Spinal cord (tissue), 10 donors: ENCODE measurements at places on chromosomes 1 and 21. TPM values are rescaled to one million over a fixed set of nuclear protein-coding genes. Genes with fewer than 3 reads are reported as not detected.

The CLIC6 gene
- 19.0 TPM for total RNA-seq

The EIF3I gene
- 185 TPM for total RNA-seq

- no peak for DNase-seq
Measured at GRCh38 chr1:240343966-240344365, 252.3 kb downstream of the FMN2 start.

DNA sequence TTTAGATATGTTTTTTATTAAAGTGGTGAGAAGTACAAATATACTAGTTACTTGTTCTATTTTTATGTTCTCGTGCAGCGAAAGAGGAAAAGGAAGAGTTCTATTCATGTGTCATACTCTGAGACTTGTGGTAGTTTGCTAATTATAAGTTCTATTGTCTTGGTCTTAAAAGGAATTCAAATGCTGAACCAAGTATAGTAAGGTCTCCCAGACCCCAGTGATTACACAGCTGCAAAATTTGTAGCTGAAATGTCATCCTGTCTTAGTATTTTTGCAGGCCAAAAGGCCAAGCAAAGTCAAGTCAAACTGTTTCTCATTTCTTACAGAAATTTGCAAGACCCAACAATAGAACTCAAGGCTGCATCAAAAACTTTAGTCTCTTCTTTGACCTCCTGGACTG is 268.7 kb downstream of the CHRM3 start:
- no peak for DNase-seq

GRCh38 chr21:33011462-33011861 is 14.3 kb upstream of the OLIG2 start:
- DNase-seq: no peak

GRCh38 chr1:229900220-229900619 is 166.8 kb upstream of the GALNT2 start:
- no peak for DNase-seq

The RHBDL2 gene
- 0.61 TPM for total RNA-seq

The MCOLN2 gene
- total RNA-seq: 0.89 TPM

DNA sequence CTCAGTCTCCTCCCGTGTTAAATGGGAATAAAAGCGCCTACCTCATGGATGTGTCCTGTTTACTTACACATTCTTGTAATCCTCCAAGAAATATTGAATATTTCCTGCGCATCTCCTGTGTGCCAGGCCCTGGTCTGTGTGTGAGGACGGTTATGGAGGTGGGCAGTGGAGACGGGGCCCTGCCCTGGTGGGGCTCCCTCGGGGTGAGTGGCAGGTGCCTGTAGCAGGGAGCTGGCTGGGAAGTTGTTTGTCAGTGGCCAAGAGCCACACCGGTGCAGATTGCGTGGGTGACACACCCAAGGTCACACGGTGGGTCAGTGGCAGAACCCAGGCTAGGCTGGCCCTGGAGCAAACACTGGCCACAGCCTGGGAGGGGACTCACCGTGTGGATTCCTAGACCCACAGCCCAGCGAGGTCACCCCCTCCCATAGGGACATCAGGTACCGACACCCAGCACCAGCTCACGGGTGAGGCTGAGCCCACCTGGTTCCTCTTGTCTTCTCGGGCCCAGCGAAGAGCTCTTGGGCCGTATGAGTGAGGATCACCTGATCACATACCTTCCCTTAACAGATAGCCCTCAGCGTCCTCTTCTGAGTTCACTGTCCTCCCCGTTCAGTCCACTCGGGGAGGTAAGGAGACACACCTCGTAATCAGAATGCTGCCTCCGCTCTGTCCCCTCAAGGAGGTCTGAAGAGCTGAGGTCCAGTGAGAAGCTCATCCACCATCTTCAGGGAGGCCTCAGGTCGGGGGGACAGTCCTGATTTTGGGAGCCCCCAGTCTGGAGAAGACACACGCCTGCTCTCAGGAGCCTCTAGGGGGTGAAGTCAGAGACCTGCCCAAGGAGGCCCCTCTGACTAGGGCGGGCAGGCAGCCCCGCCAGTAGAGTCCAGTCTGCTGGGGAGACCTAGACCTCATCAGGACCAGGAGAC is 349.6 kb downstream of the MATN1 start:
- no peak for DNase-seq

The PLPPR4 gene
- 13.1 TPM for total RNA-seq

- DNase-seq: no peak
Measured at GRCh38 chr1:90613371-90613770, 103.7 kb downstream of the BARHL2 start.

DNA sequence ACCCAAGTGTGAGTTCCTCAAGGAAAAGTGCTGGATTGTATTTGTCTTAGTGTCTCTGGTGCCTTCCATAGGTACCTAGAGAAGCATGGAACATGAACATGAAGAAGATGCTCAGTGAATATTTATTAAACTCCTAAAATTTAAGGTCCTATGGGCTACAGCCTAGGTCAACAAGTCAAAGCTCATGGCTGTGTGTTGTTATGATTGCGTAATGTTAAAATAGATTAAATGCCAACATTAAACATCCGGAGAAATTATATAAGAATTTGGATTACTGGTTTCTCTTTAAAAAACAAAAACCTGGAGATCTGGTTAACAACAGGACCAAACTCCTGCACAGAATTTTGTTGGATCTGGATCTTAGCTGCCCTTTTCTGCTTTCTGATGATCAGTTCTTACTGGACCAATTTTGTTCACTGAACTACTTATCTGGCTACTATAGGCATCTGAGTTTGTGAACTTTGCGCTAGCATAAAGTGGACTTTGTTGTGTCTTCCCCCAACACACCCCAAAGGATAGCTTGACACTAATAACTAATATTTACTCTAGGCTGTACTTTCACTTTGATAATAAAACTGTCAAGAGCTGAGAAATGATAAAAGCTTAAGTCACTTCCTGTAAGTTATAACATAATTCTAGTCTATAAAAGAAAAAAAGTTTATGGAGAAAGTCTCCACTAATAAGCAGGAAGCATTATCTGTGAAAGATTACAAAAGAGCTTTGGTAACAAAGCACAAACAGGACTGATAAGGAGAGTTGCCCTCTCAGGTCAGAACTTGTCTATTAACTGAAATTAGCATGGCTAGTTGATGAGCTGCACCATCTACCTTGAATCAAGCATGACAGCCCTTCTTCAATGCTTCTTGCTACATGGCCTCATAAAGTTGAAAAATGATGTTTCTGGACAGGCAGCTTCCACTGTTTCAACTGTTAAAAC is 20.7 kb downstream of the F5 start:
- DNase-seq: no peak

- DNase-seq: no peak
Measured at GRCh38 chr1:230430499-230430898, 4.4 kb upstream of the PGBD5 start.

GRCh38 chr1:94325377-94326302 is 88.3 kb upstream of the ARHGAP29 start:
- no peak for DNase-seq

DNA sequence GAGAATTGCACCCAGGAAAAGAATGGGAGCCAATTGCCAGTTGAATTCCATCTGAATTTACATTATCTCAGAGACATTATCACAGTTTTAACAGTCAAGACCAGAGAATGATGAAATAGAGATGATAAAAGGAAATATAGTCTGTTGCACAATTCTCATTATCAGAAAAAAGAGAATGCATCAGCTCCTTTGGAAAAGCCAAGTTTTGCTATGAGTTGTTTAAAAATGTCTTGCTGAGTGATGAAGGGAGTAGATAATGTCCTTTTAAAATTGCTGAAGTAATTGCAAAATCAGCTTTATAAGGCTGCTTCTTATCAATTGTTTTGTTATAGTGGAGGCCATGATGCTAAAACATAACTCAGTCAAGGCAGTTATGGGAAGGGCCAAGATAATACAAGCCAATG is 37.9 kb upstream of the EEIG2 start:
- DNase-seq: no peak

The PCNX2 gene
- total RNA-seq: 85.8 TPM

GRCh38 chr1:29970747-29971325 is 734.5 kb downstream of the PTPRU start:
- no peak for DNase-seq

DNA sequence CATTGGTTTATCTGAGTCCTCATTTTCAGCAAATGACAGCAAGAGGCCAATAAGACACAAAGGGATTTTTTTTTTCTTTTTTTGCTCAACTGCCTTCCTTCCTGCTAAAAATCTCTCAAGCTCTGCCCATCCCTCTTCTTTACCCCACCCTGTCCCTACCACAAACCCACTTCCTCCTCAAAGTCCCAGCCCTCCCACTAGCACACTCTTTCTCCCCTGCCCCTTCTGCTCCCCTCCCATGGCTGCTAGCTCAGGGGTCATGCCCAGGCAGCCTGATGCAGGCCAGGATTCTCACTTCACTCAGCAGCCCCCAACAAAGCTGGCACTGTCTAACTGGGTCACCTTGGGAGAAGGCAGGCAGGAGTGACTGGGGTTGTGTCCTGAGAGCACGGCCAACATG is 28.8 kb upstream of the PPP2R5A start:
- DNase-seq: no peak

The DCLRE1B gene
- total RNA-seq: 11.4 TPM

- DNase-seq: no peak
Measured at GRCh38 chr1:23392125-23392855, 22.7 kb upstream of the ZNF436 start.

- no peak for DNase-seq
Measured at GRCh38 chr1:220056374-220056773, 10.1 kb upstream of the EPRS1 start.

GRCh38 chr21:41453198-41453597 is 27.2 kb downstream of the MX1 start:
- DNase-seq: no peak

The RNASEL gene
- total RNA-seq: 18.3 TPM

DNA sequence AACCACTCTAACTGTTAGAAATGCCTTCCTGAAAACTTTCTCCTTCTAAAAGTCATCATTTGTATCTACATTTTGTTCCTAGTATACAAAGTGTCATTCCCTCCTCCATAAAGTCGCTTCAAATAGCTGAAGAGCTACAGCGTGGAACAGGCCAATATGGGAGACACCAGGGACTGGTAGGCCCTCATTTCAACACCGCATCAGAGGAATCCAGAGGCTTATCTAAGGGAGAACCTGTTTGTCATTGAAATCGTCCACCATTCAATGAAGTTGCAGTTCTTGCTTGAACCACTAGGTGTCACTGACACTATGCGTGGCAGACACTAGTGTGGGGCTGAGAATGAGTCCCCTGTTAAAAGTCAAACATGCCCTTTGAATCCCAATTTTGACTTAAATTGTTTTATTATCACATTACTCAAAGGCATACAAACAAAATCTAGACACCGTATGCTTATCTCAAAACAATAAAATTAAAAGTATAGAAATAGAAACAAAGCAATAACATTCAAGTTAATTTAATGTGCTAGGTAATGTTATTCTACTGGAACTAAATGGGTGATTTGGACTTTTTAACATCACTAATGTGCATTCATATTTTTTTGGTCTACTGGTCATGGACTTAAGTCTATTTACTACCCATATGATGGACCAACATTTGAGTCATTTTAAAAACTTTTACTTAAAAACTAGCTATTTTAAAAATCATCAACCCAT is 182.3 kb downstream of the FCRL5 start:
- peak; percentile 63 for DNase-seq

GRCh38 chr1:14928412-14928811 is 225.1 kb upstream of the TMEM51 start:
- DNase-seq: no peak

The HSPA6 gene
- 0.77 TPM for total RNA-seq

GRCh38 chr1:246569248-246570238 is 3.3 kb downstream of the CNST start:
- DNase-seq: no peak

- DNase-seq: peak; percentile 72
Measured at GRCh38 chr1:182164273-182164672, 102.8 kb upstream of the ZNF648 start.

The PRMT6 gene
- total RNA-seq: 23.9 TPM

GRCh38 chr1:221161571-221162041 is 282.4 kb downstream of the HLX start:
- DNase-seq: no peak

GRCh38 chr1:150764617-150765101 is 919 bp downstream of the CTSS start:
- no peak for DNase-seq

The LCE1F gene
- total RNA-seq: not detected

DNA sequence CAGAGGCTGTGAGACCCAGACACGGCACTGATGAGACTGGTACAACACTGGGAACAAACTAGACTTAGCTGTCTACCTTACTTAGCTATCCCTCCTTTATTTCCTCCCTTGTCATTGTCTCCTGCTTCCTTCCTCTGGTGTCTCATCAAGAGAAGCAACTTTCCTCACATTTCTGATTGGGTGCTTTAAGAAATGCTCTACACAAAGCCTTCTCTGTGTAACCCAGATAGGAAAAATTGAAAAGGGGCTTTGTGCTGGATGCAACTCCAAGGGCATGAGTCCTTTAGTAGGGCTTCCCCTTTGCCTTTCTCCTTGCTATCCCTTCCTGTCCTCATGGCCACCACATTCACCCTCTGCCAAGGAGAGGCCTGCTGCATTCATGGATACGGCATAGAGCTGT is 274.5 kb downstream of the VAV3 start:
- DNase-seq: no peak

GRCh38 chr1:68141071-68142021 is 90.9 kb upstream of the DIRAS3 start:
- peak; percentile 47 for DNase-seq

DNA sequence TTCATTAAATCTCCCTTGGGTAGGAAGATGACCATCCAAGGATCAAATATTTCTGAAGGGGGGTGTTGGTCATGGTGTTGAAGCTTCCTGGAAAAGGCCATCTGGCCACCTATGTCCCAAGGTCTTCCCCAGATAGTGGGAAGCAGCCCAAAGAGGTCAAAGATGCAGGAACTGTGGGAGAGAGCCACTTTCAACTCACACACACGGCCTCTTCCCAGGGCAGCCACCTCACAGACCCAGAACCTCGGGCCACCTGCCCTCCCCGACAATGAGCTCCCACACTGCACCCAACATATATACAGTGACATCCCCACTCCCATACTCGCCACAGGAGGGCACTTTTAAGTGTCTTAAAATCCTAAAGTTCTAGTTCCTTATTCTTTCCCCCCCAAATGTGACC is 164.5 kb upstream of the ETV3 start:
- no peak for DNase-seq

DNA sequence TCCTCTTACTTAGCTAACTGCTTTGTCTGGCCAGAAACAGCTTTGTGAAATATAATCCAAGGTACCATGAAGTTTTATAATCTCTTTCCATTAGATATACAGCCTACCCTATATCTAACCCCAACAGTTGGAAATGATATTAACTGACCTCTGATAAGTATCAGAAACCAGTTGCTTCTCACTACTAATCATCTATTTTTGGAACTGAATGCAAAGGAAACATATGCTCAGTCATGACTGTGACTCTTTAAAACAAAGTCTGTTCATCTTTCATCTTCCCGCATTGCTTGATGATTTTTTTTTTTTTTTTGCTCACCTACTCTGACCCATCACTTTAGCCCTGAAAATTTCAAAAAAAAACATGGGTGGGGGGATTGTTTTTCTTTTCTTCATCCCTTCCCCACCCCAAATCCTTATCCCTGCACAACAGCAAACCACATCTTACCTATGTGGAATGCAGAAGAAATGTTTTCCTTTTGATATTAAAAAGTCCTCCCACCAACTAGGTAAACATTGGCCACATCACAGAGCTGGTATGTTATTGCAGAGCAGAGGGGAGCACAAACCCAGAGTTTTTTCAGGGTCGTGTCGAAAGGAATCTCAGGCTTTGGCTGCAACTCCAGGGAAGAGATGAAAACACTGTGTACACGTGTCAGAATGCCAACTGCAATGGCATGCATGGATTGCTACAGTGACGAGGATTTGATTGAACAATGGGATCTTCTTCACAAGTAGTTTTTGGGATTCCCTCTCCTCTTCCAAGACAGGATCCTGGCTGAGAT is 137.3 kb downstream of the SLC30A10 start:
- no peak for DNase-seq

- DNase-seq: no peak
Measured at GRCh38 chr1:171940368-171940767, 99.1 kb downstream of the DNM3 start.
